ELR (cell line): ENCODE measurements at places on chromosomes 4 and X.

DNA sequence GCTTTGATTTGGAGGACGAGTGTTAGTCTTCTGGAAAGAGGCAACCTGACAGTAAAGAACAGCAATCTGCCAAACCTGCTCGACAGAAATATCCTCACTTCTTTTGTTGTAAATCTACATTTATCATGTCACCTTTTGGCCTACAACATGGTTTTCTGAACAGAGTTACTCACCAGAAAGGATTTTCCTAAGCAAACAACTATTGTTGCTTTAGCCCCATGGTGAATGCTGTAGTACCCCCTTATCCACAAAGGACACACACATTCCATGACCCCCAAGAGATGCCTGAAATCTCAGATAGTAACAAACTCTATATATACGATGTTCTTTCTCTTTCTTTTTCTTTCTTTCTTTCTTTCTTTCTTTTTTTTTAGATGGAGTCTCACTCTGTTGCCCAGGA lies 42.7 kb downstream of the TMEM150C start:
- peak; percentile 4 for DNase-seq

GRCh38 chr4:109472343-109472761 lies 38.7 kb downstream of the SEC24B start:
- DNase-seq, result peak; percentile 67

GRCh38 chr4:68895561-68896198 lies 55.9 kb downstream of the UGT2A3 start:
- peak; percentile 19 for DNase-seq

DNA sequence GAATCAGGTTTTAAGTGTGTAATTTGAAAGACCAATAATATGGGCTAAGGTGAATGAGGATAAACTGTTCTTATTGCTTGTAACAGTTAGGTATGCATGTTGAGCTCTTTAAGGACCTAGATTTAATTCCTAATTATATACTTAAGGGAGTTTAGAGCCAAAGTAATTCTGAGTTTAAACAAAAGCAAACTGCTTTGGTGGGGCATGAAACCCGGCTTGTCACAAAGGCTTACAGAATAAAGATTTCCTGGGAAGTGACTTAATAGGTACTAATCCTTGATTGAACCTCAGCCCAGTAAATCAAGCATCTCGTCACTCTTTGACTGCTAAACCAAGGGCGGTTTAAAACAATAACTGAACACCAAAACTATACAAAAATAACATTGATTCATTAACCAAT lies 1324.2 kb downstream of the RPA4 start:
- no peak for DNase-seq

DNA sequence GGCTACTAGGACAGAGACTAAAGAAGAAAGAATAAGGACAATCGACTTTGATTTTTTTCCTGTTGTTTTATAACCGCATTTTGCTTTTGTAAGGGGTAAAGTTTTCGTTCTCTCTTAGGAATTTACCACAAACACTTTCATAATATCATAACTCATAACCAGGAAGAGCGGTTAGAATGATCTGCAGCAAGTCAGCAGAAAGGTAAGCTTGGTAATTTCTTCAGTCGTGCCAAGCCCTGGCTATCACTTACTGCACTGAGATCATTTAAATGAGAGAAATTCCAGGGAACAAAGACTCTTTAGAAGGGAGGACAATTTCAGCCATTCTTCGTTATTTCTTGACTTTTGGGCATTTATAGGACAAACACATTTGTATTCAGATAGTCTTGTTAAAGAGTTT lies 258.1 kb downstream of the UNC5C start:
- no peak for DNase-seq

DNA sequence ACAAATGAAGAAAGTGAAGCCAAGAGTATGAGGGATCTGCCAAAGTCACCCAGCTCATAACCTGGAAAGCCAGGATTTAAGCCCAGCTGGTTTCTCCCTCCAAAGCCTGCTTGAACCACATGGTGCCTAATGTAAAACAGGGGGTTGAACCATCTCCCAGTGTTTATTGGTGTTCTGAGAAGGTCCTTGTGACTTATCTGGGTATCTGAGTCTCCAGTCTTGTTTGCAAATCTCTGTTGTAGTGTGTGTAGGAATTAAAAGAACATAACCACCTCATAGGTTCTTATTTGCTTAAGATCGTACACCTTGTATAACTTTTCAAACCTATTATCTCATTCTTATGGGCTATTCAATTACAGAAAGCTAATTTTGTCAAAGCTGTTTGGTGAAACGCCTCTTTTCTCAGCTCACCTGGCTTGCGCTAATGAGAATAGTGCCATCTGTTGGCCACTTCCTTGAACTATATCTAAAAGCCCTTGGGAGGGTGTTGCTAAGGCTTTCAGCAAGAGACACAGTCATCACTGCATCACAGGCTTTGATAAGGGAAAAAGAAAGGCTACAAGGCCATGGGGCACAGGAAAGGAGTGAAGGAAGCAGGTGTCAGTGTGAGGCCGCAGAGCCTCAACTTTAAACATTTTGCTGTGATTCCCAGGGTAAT lies 34.0 kb downstream of the ETDB start:
- peak; percentile 75 for DNase-seq

DNA sequence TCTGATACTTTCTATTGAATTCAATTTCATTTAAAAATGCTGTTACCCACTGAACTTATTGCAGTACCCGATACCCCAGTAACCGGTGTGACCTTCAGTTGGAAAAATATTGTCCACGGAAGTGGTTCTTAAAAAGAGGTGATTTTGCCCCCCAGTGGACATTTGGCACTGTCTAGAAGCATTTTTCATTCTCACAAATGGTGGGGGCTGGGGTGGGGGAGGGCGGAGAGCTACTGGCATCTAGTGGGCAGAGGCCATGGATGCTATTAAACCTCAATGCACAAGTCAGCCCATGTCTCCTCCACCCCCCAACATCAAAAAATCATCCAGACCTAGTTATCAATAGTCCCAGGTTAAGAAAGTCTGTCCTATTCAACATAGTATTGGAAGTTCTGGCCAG lies 19.6 kb upstream of the CHM start:
- peak; percentile 29 for DNase-seq

- no peak for DNase-seq
Observed at GRCh38 chrX:74924449-74925224, 615 bp downstream of the NEXMIF start.

DNA sequence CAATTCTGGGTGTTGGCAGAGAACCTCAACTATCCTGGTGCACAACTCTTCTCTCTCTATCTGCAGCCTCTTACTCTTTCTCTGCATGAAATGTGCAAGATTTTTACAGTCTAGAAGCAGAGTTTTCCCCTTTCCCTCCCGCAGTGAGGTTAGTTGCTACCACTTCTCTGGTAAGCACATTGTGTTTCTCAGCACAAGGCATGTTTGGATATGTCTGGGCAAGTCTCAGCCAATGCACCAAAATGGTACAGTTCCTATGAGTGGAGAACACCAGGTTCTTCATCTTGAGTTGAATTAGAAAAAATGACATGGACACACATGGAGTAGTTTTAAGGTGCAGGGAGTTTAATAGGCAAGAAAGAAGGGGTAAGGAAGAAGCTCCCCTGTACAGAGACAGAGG lies 187.0 kb downstream of the CCNG2 start:
- no peak for DNase-seq

GRCh38 chr4:143133977-143134376 lies 50.7 kb upstream of the USP38 start:
- no peak for DNase-seq

- no peak for DNase-seq
Observed at GRCh38 chrX:66163849-66164411, at the start of gene HEPH. Gene HEPH, plus strand, starts transcription at chrX:66164247. Its CDS starts 6,324 bp downstream, at chrX:66170571.

DNA sequence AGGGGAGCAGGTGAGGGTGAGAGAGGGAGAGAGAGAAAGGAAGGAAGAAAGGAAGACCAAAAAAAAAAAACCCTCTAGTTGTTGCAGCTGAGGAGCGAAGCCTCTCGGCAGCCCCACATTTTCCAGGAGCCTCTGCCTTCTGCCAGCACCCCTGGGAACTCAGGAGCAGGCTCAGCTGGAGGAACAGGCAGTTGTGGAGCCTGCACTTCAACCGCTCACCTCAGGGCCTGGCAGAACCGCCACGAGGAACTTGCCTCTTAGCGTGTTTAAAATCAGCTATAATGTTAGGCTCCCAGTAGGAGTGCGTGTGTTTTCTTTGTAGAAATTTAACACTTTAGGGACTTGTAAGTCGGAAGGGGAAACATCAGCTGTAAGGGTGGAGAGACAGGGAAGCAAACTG lies 65.7 kb downstream of the SEL1L3 start:
- no peak for DNase-seq

DNA sequence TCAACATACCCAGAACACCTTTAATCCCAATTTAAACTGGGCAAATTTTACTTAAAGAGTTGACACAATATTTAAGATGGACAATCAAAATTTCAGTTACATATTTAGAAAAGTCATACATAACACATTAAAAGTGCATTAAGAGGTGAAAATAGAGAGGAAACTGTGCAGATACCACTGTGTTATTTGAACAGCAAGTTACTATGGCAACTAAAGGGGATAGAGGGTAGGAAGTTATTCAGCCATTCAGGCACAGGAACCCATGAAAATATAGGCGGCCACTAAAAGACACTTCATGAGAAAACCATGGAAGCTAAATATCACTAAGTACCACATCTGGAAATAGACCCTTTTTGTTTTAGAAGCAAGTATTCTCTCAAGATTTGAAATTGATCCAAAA lies 75.1 kb downstream of the PDGFC start:
- DNase-seq, result no peak

GRCh38 chrX:94854251-94854650 lies 1180.2 kb downstream of the FAM133A start:
- no peak for DNase-seq

DNA sequence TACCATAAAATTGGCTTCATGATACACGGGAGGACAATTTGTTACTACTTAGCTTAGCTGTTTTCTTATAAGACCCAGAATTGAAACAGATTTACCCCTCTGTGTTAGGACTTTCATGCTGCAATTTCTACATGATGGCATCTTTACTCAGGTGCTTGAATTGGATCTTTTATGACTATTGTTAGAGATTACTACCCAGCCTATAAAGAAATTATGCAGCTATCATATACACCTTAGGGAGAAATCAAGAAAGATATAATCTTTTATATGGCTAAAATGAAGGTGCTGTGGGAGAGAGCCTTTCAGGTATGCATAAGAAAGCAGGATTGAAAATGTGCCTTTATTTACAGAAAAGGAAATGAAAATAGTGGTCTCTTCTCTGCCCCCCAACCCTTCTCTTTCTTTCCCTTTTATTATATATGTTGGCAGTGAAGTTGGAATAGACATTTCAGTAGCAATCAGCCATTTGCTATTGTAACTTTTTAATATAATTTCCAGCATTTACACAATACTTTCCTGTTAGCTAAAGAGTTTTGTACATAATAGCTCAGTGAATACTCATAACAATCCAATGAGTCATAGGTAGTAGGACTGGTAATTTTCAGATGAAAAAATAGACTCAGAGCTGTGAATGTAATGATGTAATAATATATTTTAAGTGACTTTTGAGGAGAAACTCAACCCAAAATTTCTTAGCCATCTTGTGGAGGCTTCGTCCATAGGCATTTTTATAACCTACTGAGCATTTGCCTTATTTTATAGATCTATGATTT lies 311.8 kb downstream of the ADGRL3 start:
- DNase-seq, result peak; percentile 73

- DNase-seq, result no peak
Observed at GRCh38 chr4:120843849-120844527, 78.5 kb downstream of the PRDM5 start.

DNA sequence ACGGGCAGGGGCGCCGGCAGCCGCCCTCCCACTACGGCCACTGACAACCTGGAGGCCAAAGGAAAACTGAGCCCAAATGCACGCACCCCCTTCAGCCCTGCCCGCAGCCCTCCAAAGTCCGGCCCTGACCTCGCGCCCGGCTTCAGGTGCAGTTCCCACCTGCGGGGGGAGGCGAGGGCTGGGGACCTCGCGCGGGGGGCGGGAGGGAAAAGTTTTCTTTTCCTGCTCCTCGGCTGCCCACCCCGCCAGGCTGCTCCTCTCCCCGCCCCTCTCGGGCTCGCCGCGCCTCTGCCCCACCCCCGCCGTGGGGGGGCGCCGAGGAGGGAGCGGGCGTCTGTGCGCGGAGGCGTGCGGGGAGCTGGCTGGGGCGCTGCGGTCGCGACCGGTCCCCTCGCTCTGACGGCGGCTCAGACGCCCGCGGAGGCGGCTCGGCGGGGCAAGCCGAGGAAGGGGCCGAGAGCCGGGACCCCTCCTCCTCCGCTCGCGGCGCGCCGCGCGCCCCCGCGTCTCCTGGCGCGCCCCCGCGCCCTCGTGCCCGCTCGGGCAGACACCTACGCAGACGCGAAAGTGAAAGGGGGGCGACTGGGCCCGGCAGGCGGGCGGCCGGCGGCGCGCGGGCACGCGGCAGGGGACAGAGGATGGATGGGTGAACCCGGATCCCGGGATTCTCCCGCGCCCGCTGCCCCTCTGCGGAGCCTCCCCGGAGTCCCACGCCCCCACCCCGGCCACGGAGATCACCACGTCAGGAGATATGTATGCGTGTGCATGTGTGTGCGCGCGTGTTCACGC lies 3.1 kb upstream of the NR3C2 start:
- DNase-seq, result peak; percentile 39

DNA sequence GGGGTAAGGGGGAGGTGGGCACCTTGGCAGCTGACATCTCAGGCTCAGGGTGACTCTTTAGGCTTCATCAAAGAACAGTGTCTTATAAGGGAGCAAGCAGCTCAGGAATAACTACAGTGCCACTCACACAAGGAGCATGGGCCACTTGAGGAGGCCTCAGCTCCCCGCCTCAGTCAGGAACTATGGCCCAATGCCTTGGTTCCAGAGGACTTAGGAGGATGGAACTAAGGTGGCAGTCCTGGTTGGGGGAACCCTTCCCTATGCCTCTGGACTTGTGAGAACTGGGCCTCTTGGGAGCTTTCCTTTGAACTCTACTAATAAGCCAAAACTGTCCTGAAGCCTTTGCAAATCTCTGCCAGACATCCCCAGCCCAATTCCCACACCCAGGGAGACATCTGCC lies 160.6 kb downstream of the EFNB1 start:
- DNase-seq, result no peak

GRCh38 chr4:57154926-57155325 lies 44.7 kb upstream of the IGFBP7 start:
- no peak for DNase-seq

DNA sequence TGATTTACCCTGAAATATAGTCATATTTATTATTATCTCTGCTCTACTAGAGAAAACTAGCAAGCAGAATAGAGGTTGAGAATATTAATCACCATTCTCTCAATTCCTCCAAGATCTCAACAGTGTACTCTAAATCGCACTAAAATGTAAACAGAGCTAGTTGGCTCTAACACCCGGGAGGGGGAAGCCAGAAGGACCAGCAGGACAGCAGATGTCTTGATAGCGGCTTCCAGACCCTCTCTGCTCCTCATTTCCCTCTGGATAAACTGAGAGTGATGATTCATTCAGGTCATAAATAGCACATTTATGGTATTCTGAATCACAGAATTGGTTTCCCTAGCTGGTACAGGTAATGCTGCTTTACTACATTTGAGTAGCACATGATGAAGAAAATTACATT lies 82.5 kb downstream of the TBC1D9 start:
- peak; percentile 12 for DNase-seq
